CD4-positive, alpha-beta T cell treated with Interleukin-21 for 1 hour (primary cell): ENCODE measurements at places on chromosomes 2 and 18.

- DNase-seq: no peak
These were observed 73.9 kb upstream of the LPIN2 start for GRCh38 chr18:3086871-3087270.

- no peak for DNase-seq
These were observed 3.4 kb upstream of the PRKCE start for GRCh38 chr2:45647986-45648520.

GRCh38 chr18:8116341-8117005, 492.8 kb upstream of the RAB12 start:
- DNase-seq: no peak

- DNase-seq: no peak
These were observed 392.6 kb upstream of the ATP5MC3 start for GRCh38 chr2:175574069-175574468.

- DNase-seq: no peak
These were observed 78.0 kb downstream of the TNFRSF11A start for GRCh38 chr18:62403120-62403519.

GRCh38 chr18:22563164-22563583, 145.5 kb upstream of the CTAGE1 start:
- DNase-seq: peak; percentile 55

GRCh38 chr2:53913721-53914120, 54.0 kb upstream of the GPR75 start:
- DNase-seq: peak; percentile 7

DNA sequence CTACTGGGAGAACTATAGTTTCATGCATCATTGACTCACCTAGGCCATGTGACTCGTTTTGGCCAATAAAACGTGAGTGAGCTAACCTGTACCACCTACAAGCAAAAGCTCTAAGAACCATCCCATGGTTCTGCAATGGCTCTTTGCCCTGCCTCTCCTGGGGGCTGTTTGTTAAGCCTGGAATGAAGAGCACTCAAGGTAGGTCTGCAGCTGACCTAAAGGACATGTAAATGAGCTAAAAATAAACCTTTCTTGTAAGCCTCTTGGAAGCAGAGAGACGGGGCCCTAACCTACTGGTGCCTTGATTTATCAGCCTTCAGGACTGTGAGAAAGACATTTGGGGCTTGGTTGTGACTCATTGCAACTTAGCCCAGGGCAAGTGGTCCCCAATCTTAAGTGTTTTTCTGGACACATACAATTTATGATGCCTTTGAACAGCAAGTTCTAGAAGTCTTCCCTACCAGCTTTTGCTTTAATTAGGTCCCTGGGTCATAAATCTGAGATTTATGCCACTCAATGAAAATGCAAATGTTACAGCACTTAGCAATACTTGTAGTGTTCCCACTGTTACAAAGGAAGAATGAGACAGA, 107.4 kb downstream of the OSBPL6 start:
- DNase-seq: no peak
